ENCODE measurements at places on chromosomes 2 and 18.

GRCh38 chr2:236127010-236127409, 41.2 kb downstream of the GBX2 start:
- DNase-seq, result no peak

GRCh38 chr2:160479269-160479668, 14.3 kb downstream of the RBMS1 start:
- no peak for DNase-seq

GRCh38 chr2:48707466-48707865, 48.1 kb downstream of the LHCGR start:
- DNase-seq, result peak; percentile 29

DNA sequence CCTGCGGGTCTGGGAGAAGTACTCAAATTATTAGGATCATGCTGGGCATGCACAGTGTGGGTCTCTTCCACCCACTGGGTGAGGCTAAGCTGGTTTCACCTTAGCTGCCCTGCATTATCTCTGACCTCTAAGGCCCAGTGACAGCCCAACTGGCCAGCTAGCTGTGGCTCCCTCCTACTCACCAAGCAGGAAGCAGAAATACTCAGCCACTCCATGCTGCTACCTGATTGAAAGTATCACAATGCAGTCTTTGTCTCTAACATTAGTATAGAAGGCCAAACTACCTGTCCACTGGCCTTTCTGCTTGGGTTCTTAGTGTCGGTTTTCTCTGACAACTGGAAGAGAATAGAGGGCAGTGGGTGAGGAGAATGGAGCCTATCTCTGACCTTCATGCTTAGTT, 47.3 kb upstream of the RAB27B start:
- DNase-seq, result no peak

DNA sequence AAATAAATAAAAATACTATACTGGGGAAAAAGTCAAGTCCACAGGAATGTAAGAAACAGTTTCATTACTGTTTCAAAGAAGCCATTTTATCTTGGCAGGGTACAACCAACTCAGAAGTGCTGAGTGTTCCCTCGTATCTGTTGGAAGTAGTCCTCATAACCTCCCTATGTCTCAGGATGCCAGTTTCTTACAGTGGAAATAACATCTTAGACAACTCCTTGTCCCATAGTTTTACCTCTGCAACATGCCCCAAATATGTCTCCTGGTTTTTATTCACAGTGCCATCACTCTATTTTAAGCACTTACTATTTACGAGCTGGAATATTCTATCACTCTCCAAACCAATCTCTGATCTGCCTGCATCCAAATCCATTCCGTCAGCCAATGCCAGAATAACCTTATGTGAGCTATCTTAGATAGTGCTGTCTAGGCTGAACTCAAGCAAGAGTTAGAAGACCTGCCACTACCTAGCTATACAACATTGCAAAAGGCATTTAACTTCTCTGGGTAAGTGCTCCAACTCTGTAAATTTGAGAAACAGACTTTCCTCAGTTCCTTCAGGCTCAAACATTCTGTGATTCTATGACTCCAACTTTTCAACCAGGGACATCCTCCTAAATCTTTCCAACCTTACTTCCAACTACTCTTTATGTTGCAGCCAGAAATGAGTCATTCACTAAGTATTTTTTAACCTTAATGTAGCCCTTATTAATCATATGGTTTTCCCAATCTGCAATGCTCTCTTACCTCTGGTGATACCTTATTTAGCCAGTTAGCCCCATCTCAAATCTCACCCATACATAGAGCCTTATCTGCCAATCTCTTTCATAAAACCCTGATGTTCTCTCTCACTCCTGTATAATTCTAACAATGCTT, 66.7 kb downstream of the RTN4 start:
- peak; percentile 28 for DNase-seq

GRCh38 chr2:10064932-10065772, 15.1 kb downstream of the CYS1 start:
- DNase-seq, result no peak

DNA sequence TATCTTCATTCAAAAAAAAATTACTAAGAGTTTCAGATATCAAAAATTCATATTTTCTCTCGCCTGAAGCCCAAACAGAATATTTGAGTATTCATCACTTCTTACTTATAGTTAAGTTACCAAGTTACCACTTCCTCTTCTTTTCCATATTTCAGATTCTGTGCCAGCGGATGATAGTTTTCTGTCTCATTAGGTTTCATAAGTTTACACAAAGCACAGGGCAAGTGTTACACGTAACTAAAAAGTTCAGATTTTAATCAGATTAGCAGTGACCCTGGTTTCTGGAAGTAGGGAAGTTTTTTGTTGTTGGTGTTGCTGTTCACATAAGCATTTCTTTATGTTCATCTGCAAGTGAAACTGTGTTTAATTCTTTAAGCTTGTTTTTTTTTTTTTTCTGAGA, 10.2 kb downstream of the AFTPH start:
- DNase-seq, result no peak

GRCh38 chr2:42267530-42267929, 93.5 kb downstream of the COX7A2L start:
- DNase-seq, result no peak

GRCh38 chr18:48884771-48885170, 66.0 kb downstream of the SMAD7 start:
- DNase-seq, result no peak

GRCh38 chr2:174286172-174286571, 37.8 kb upstream of the OLA1 start:
- peak; percentile 9 for DNase-seq

- DNase-seq, result peak; percentile 61
Measured at GRCh38 chr2:11368059-11368572, 23.7 kb upstream of the ROCK2 start.

- DNase-seq, result peak; percentile 21
Measured at GRCh38 chr2:151032741-151033191, 228.9 kb downstream of the RBM43 start.

- DNase-seq, result no peak
Measured at GRCh38 chr2:64768491-64769005, 114.8 kb upstream of the SERTAD2 start.

DNA sequence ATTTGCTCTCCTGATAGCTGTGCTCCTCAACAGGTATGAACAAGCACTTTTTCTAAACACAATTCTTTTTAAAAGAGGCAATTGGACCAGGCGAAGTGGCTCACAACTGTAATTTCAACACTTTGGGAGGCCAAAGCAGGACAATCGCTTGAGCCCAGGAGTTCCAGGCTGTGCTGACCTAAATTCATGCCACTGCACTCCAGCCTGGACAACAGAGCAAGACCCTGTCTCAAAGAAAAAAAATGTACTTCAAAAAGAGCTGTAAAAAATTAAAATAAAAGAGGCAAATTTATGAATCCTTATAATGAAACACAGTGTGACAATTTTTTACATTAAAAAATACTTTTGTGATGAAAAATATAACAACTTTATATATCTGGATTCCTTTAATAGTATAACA, 1.8 kb upstream of the FAM124B start:
- DNase-seq, result no peak

DNA sequence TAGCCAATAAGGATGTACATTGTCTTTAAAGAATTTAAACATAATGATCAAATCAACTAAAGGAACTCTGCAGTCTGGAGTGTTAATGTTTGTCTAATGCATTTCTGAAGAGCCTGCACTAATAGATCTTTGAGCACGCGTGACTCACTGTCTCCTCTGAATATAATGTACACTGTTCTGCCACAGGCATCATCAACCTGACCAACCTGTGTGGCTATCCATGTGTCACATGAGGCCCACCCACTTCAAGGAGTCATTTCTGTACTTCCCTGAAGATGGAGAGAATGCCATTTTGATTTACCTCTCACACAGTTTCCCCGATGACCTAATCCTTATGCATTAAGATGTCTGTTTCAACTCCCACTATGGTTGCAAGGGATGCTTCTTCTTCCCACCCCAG, 434.0 kb upstream of the SPHKAP start:
- no peak for DNase-seq

DNA sequence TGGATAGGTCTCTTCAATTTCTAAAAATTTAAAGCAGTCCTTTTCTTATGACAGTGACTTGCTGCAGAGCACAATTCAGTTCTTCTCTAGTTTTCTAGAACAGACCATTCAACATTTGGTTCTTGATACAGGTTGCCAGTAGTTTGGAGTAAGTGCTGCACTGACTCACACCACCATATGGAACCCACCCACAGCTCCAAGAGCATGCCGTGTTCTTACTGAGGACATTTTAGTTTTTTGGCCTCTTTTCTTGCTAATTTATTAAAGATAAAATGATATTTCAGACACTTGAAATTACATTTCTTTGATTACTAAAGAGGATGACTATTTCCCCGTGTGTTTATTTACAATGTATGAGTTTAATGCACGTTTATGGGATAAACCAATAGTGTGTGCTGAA, 120.0 kb downstream of the COL4A4 start:
- DNase-seq, result no peak

- peak; percentile 44 for DNase-seq
Measured at GRCh38 chr2:160432633-160433032, 61.0 kb downstream of the RBMS1 start.

- DNase-seq, result no peak
Measured at GRCh38 chr2:124335058-124335457, 310.0 kb downstream of the CNTNAP5 start.

GRCh38 chr2:5751873-5752482, 59.8 kb downstream of the SOX11 start:
- DNase-seq, result no peak

- no peak for DNase-seq
Measured at GRCh38 chr2:2933426-2933825, 444.2 kb downstream of the EIPR1 start.

DNA sequence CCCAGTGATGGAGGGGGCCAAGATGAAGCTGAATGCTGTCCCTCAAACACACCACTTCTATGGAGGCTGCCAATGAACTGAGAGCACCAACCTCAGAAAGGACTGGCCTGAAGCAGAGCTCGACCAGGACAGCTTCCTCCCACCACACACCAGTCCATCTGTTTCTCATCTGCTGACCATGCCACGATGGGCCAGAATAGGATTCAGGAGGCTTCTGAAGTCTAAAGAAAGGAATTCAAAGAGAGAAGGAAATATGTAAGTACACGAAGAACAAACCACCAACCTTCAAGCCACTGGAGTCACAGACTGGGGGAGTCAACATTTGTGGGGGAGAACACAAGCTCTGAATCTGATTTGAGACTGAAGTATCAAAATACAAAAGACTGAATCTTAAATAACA, 157.6 kb upstream of the CCDC68 start:
- no peak for DNase-seq

DNA sequence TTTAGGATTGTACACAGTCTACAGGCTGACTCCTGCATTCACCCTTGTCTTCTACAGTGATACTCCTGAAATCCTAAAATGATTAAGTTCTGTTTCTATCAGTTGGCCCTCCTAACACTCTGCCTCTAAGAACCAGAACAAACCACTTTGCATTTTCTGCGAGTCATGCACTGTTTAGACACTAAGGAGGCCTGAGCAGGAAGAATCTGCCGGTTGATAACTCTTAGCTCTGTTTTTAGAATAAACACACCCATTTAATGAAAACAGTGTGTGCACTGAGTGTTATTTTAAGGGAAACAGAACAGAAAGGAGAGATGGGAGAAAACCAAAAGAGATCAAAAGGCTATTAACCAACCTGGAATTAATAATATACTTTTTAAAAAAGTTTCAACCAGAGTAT, 22.9 kb upstream of the SSB start:
- DNase-seq, result peak; percentile 26

Measured in astrocyte of the hippocampus (primary cell).